ENCODE measurements at places on chromosomes 5 and 9. TPM values are rescaled to one million over a fixed set of nuclear protein-coding genes. Genes with fewer than 3 reads are reported as not detected.

- no peak for DNase-seq
Measured at GRCh38 chr5:151517122-151517920, 69.9 kb downstream of the SLC36A1 start.

DNA sequence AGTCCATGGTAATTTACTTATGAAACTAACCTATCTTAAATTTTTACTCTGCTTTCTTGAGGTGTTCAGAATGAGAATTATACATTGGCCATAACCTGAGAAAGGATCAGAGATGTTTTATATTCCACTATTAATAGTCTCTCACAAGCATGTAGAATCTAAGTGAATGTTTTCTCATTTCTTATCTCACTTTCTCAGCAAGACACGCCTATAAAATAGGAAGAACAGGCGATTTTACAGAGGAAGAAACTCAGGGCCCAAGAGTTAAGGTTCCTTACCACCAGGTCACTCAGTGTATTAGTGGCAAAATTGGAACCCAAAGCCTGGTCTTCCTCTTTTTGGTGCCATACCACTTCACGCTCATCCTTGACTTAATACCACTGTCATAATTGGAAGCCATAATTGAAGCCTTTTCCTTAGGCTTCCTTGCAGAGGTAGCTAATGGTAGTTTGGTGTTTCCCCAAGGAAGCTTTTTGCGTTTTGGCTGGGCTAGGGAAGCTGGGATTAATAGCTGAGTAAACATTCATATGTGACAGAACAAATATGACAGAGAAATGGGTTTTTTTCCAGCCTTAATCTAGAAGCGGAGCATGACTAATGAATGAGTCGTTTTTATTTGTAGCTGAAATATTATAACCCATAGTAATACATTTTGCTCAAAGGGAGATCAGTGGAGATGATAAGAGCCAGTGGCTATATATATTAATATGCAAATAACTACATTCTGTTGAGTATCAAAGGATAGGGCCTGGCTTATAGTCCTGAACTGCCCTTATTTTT, 16.9 kb downstream of the HMGXB3 start:
- DNase-seq, result no peak

The PRDM9 gene
- not detected for total RNA-seq

The C9orf43 gene
- total RNA-seq, result 0.55 TPM

DNA sequence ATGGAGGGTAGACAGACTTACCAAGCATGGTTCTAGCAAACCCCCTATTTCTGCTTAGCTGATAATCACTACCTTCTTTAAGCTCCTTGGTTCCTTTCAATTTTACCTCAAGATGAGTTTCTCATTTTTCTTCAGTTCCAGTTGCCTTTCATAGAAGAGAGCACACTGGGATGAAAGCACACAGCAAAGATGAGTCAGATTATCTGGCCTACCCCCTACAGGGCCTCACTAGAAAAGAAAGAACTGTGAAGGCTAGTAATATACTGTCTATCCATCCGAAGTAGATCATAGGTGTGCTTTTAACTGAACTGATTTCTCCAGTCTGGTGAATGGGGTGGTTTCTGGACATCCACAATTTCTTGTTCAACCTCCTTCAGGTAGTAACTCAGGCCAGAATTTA, 122.5 kb downstream of the TRPM3 start:
- DNase-seq, result no peak

- DNase-seq, result no peak
Measured at GRCh38 chr9:105503881-105504280, 54.0 kb upstream of the FKTN start.
